ENCODE measurements at places on chromosomes 6 and 20.

- no peaks in the 10 kb centered on the region for H3K27me3 ChIP-seq
- no peak overlapping the region for H3K4me3 ChIP-seq
- H3K27ac ChIP-seq: no peak overlapping the region
- no peak for DNase-seq
- H3K4me1 ChIP-seq: peaks cover 20% of the 10 kb centered on the region
Measured at GRCh38 chr6:43983632-43984031, 143.6 kb downstream of the MRPL14 start.

GRCh38 chr6:336159-337114 lies 44.1 kb downstream of the DUSP22 start:
- no peak overlapping the region for H3K27ac ChIP-seq
- no peak for DNase-seq
- H3K36me3 ChIP-seq: no peaks in the 10 kb centered on the region
- H3K4me3 ChIP-seq: no peak overlapping the region
- peaks cover 4% of the 10 kb centered on the region for H3K4me1 ChIP-seq
- H3K27me3 ChIP-seq: no peaks in the 10 kb centered on the region

- no peaks in the 10 kb centered on the region for H3K36me3 ChIP-seq
- peaks cover 43% of the 10 kb centered on the region for H3K4me1 ChIP-seq
- H3K27ac ChIP-seq: peak overlapping the region; percentile 51
- no peak overlapping the region for H3K4me3 ChIP-seq
- DNase-seq: no peak
Measured at GRCh38 chr6:33320315-33321181, 3.0 kb upstream of the ZBTB22 start.

- no peak overlapping the region for H3K27ac ChIP-seq
- no peaks in the 10 kb centered on the region for H3K36me3 ChIP-seq
- H3K4me3 ChIP-seq: no peak overlapping the region
- no peaks in the 10 kb centered on the region for H3K27me3 ChIP-seq
- no peak for DNase-seq
Measured at GRCh38 chr20:47181056-47181862, 175.2 kb downstream of the ZMYND8 start.

- H3K36me3 ChIP-seq: no peaks in the 10 kb centered on the region
- no peaks in the 10 kb centered on the region for H3K4me1 ChIP-seq
- no peaks in the 10 kb centered on the region for H3K27me3 ChIP-seq
- H3K27ac ChIP-seq: no peak overlapping the region
- H3K4me3 ChIP-seq: no peak overlapping the region
Measured at GRCh38 chr6:135891710-135892109, 40.2 kb downstream of the PDE7B start.

DNA sequence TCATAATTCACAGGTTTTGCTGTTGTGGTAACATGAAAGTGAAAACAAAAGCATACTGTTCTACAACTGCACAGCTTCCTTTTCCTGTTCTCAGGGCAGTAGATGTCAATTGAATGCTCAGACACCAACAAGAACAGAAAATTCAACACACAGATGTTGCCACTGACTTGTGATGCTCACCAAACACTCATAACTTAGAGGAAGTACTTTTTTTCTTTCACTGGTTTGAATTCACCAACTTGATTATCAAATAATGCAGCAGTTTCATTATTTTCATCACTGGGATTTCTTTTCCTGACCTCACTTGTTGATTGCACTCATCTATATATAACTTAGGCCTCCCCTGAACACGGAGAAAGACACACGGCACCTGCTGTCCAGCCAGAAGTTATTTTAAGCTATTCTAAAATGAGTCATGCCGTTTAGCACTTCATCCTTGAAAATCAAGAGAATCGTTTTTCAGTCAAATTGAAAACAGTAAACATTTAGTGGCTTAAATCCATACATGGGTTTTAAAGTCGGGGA lies 949 bp downstream of the TXLNB start:
- peak overlapping the region; percentile 57 for H3K4me3 ChIP-seq
- peaks cover 36% of the 10 kb centered on the region for H3K4me1 ChIP-seq
- H3K27me3 ChIP-seq: no peaks in the 10 kb centered on the region
- peak; percentile 74 for DNase-seq
- peak overlapping the region; percentile 94 for H3K27ac ChIP-seq

GRCh38 chr6:146355521-146356100 lies 188.0 kb upstream of the RAB32 start:
- H3K27me3 ChIP-seq: no peaks in the 10 kb centered on the region
- no peak for DNase-seq
- H3K27ac ChIP-seq: no peak overlapping the region
- no peaks in the 10 kb centered on the region for H3K4me1 ChIP-seq
- no peaks in the 10 kb centered on the region for H3K36me3 ChIP-seq

- no peak overlapping the region for H3K4me3 ChIP-seq
- H3K4me1 ChIP-seq: peaks cover 87% of the 10 kb centered on the region
- H3K27ac ChIP-seq: peak overlapping the region; percentile 89
- H3K36me3 ChIP-seq: no peaks in the 10 kb centered on the region
- H3K27me3 ChIP-seq: no peaks in the 10 kb centered on the region
Measured at GRCh38 chr6:15256538-15257271, 10.8 kb downstream of the JARID2 start.

- peaks cover 19% of the 10 kb centered on the region for H3K4me1 ChIP-seq
- H3K36me3 ChIP-seq: no peaks in the 10 kb centered on the region
Measured at GRCh38 chr6:63527658-63528514, 44.4 kb upstream of the LOC128125822 start.

- DNase-seq: no peak
- H3K27ac ChIP-seq: no peak overlapping the region
Measured at GRCh38 chr6:110561008-110561396, 84.6 kb upstream of the SLC22A16 start.

GRCh38 chr20:37443596-37443995 lies 77.5 kb upstream of the NNAT start:
- no peak overlapping the region for H3K27ac ChIP-seq
- no peak overlapping the region for H3K4me3 ChIP-seq
- no peaks in the 10 kb centered on the region for H3K4me1 ChIP-seq
- no peak for DNase-seq
- H3K36me3 ChIP-seq: no peaks in the 10 kb centered on the region

Data from gastrocnemius medialis (tissue), 4 donors.